Umbilical cord (tissue), 2 donors: ENCODE measurements at places on chromosomes 12 and 14. TPM values are rescaled to one million over a fixed set of nuclear protein-coding genes. Genes with fewer than 3 reads are reported as not detected.

DNA sequence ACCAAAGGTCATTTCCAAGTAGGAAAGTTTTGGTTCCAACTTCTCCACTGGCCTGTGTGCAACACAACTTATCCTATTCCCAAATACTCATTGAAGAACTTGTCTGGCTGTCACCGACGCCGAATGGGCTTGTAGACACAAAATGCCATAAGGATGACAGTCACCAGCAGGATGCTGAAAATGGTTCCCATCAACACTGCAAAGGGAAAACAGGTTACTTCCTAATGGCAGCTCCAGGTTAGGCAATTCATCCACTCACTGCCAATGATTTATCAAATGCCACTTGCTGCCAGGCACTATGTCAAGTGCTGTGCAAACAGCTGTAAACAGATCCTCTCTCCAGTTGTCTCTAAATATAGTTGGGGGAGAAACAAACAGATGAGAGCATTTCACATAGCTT lies 6.1 kb downstream of the C12orf76 start:
- DNase-seq = no peak

DNA sequence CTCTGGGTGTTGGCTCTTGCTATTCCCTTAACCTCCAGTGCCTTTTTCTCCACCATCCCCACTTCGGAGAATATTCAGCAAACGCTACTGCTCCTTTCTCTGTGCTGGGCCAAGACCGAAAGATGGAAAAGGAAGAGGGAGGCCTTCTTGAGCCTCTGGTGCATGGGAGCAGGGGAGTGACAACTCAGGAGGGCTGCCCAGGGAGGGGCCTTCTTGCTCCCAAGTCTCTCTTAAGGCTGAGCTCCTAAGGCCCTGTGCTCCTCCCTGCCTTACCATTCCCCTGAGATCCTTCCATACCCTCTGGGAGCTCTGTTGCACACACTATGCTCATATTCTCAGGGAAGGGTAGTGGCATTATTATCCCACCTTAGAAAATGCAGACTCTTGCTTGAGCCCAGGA lies 34.9 kb downstream of the SH2B3 start:
- DNase-seq = no peak

Gene SLC10A1
- 2.4 TPM for total RNA-seq

Gene ADAMTS20
- 4.6 TPM for total RNA-seq

Gene PROX2
- 0.72 TPM for total RNA-seq

DNA sequence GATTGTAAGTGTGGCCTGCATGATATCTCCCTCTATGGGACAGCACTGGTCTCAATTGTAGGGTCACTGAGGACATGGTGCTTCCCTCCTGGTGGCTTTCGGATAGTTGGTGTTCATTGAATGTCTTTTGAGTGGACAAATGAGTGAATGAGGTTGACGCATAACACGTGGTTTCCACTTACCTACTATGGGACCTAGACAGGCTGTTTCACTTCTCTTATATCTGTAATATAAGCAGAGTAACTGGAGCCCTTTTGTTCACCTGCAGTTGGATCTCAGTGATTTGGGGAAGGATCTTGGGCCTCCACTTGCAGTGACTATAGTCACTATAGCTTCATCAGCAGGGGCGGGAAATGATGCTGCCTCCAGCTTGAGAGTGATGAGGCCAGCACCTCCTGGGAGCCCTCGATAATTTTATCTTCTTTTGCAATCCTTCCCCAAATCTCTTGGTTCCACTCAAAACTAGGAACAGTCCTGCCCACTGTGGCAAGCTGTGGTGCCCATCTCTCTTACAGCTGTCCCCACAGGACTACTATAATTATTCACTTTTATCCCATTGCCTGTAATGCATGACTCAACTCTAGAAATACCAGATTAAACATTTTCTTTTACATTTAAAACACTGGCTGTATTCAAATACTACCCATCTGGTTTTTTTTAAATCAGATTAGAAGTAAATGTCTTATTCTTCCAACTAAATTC lies 242.9 kb downstream of the CHST11 start:
- DNase-seq = no peak

GRCh38 chr14:104387022-104388010 lies 192.2 kb upstream of the C14orf180 start:
- DNase-seq = no peak

DNA sequence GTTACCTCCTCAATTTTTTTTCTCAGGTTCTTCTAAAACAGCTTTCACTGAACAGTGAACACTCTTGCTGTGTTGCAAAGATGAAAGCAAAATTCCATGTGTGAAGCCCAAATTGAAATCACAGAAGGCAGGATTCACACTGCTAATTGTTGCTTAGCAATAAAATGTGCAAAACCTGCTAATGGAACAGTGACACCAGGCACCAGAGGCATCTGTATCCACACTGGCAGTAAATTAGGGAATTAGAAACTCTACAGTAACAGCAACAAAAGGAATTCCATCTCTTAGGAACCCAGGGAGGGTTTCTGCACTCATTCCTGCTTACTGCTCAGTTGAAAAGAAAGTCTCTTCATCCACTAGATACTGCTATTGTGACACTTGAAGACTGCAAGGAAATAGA lies 202.3 kb downstream of the GXYLT1 start:
- no peak for DNase-seq

DNA sequence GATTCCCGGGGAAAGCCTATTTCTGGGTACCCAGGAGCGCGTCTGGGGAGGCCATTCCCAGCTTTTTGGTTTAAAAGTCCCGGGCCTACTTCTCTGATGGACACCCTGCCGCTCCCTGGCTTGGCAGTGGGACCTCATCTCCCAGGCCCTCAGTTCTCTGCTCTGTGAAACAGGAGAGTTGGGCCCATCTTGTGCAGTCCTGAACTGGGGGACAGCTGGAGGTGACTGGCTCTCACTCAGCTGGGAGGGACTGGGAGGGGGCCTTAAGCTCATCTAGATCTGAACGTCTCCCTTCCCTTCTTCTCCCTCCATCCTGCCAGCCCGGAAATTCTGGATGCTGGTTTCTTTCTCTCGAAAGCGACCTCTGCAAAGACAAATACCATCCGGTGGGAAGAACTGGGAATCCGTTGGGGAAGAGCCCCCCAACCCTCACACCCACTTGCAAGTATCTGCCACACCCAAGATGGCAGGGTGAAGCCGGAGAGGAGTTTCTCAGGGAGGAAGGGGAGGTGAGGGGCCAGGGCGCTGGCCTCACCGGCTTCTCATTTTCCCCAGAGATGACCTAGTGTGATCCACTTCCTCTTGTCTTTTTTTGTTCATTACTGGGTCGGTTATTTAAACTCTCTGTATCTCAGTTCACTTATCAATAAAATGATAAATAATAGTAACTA lies 1.4 kb downstream of the RIN3 start:
- DNase-seq = no peak

- no peak for DNase-seq
These were observed 127.0 kb downstream of the MED13L start for GRCh38 chr12:116150452-116150851.

Gene GLIPR1L1
- total RNA-seq = not detected

Gene ITGA7
- 66.2 TPM for total RNA-seq

- no peak for DNase-seq
These were observed 10.2 kb downstream of the VASH1 start for GRCh38 chr14:76771437-76771980.

Gene RPS6KL1
- total RNA-seq = 21.4 TPM

DNA sequence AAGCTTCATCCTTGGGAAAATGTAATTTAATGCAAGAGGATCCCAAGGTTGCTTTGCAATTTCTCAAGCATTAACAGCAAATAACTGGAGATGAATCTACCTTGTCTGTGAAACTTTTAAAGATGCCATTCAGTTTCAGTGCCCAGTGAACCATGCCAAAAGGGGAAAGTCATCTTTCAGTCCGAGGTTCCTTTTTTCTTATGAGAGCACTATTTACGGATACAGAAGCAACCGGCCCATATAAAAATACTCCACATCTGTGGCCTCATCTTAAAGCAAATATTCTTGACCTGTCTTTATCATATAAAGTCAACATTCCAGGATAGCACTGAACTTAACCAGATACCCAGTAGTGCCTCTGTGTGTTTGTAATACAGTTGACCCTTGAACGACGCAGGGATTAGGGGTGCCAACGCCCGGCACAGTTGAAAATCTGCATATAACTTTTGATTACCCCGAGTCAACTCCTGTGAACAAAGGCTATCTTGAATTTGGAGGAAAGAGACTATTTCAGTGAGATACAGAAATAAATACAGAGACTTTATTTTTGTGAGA lies 209.4 kb downstream of the PCNX1 start:
- DNase-seq = peak; percentile 80

DNA sequence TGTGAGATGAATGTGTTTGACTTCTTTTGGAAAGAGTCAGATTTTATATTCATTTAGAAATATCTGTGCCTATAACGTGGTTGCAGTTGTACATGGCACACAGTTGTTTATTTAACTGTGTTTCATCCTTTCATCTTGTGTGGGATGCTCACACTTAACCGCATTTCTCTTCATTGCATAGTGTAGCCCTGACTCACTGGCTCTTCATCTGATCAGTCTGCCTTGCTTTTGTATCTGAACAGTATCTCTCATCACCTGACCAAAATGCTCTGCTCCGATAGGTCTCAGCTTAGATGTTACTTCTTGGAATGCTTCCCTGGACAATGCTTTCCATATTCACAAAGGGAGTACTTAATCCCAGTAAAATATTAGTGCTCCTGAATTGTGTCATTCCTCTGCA lies 83.4 kb downstream of the PDE3A start:
- DNase-seq = no peak

DNA sequence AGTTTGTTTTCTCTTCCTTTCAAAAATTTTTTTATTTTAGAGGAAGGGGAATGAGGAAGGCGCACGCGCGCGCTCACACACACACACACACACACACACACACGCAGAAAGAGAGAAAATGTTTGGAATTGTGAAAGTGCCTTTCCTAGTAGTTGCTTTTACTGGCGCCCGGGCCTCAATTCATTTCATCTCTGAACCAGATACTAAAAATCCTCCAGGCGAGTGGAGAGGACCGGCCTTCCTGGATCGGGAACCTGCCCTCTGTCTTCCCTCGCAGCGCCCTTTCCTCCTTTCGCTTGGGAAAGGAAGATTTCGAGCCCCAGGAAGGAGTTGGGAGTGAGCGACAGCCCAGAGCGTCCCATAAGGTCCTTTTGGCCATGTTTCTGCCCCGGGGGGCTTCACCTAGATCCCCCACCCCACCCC lies 7.8 kb upstream of the TBX3 start:
- DNase-seq = no peak

Gene CNIH1
- 112 TPM for total RNA-seq

- DNase-seq = no peak
These were observed 13.7 kb downstream of the KRT72 start for GRCh38 chr12:52587563-52587962.

Gene MORN3
- 1.9 TPM for total RNA-seq

GRCh38 chr14:51455041-51455835 lies 196.5 kb upstream of the FRMD6 start:
- no peak for DNase-seq

Gene IQSEC3
- total RNA-seq = 7.7 TPM

Gene METTL17
- 39.7 TPM for total RNA-seq

GRCh38 chr14:74531467-74531866 lies 37.9 kb downstream of the ISCA2 start:
- DNase-seq = peak; percentile 83

Gene LRCOL1
- not detected for total RNA-seq

DNA sequence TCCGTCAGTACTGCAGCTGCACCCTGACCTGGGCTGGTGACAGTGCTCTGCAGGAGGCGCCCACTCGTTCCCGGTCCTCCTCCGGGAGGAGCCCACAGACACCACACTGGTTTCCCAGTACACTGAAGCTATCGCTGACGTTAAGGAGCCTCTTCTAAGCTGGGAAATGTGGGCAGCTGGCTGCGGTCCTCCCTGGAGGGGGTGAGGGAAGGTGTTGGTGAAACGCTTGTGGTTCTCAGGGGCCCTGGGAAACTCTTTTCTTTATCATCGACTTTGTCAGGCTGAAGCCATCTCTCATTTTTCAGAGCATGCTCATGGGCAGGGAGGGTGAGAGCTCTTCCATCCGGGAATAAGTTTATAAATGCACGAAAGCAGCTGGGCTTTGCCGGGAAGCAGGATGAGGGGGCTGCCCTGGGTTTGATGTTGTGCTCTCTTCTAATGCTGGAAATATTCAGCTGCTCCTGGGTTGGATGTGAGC lies 176.0 kb downstream of the CHST11 start:
- peak; percentile 22 for DNase-seq

DNA sequence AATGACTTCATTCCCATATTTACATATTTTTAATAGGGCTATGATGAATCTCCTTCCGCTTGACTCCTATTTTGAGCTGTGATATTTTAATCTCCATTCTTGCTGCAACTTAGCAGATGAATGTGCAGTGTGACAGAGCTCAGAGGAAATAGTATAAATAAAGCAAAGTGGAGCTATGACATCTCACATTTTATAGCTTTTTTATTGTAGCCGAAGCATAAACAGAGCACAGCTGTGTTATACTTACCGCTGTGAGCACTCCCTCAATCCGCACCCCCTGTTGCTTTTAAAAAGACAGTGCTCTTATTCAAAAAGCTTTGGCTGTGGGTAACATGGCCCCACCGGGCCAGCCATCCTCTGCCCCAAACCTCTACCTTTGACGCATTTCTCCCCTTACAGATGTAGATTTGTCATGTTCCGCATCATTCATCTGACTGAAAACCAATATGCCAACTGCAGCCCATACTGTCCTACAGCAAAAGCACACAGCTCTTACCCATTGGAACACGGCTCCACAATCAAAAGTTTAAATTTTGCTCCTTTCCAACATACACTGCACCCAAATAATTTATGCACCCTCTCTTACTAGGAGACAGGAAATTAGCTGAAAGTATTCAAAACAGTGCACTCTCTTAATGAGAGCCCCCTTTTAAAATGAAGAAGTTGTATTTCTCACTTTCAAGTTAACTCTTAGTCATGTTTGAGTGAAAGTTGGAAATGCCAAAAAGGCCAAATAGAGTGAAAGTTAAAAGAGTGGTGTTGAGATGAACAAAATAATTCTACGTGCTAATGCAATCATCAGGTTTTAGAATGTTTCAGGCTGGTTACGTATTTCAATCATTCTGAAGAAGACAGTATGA lies 429.3 kb upstream of the SOX5 start:
- DNase-seq = no peak

GRCh38 chr14:57871459-57872080 lies 5.7 kb upstream of the SLC35F4 start:
- peak; percentile 25 for DNase-seq

DNA sequence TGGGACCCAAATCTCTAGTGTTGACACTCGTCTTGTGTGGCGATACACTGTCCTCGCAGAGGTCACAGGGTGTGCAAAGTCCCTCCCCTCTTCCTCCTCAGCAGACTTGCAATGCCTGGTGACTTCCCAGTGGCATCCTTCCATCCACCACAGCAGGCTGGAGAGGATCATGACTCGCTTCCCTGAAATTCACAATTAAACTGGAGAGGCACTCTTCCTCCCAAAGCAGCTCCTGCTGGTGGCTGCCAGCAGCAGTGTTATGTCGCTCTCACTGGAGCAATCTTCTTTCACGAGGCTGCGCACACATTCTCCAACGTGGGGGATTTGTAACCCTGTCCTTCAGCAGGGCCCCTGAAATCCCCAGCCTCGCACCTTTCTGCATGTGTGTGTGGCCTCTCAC lies 145.2 kb upstream of the TMCC3 start:
- peak; percentile 45 for DNase-seq

Gene WIF1
- total RNA-seq = 7.2 TPM

Gene ZNF385A
- total RNA-seq = 14.9 TPM
